ENCODE measurements at places on chromosomes 3 and 15.
A peak's percentile ranks its signal among the peaks of the same experiment; 100 is the strongest.

DNA sequence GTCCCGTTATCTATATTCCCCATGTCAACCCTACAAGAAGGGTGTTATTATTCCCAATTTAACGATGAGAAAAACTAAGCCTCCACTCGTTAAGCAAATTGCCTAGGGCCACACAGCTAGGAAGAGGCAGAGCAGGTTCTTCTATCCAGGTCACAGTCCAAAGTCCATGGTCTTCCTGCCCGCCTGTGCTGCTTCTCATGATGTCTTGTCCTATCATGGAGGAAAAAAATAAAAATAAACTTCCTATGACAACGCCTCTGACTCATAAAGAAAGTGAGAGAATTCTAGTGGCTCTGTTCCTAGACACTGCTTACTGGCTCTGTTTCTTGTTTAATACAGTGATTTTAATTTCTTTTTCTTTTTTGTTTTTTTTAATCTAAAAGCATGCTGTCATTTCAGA lies 9.7 kb downstream of the COL8A1 start:
- DNase-seq, result no peak

DNA sequence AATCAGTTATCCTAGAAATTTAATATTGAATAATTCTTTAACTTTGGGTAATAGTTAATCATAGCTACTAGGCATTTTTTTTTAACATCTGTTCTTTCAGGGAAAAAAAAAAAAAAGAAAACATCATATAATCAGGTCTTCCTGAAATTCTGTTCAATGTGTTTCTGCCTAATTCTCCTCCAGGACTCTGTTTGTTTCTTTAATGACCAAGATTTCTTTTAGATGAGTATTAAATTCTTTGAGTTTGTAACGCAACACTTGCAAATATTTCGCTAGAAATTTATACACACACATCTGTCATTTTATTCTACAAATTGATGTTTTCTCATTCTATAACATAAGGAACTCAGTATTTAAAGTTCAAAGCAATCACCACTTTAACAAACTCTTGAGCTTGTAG lies 56.7 kb downstream of the ALCAM start:
- no peak for DNase-seq

DNA sequence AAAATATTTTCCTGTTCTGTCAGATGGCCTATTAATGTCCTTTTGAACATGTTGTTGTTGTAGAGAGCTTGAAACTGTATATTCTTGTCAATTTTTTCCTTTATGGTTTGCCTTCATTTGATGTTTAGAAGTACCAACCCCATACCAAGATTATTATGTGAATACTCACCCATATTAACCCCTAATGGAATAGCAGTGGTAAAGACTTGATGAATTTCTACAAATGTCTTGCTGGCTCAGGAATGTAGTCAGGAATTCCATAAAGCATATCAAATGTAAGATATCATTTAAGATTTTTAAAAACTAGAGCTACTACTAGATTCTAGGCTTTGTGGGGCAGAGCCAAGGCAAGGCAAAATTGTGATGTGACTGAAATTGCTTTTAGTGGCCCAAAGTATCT lies 30.0 kb downstream of the MYO5A start:
- no peak for DNase-seq

DNA sequence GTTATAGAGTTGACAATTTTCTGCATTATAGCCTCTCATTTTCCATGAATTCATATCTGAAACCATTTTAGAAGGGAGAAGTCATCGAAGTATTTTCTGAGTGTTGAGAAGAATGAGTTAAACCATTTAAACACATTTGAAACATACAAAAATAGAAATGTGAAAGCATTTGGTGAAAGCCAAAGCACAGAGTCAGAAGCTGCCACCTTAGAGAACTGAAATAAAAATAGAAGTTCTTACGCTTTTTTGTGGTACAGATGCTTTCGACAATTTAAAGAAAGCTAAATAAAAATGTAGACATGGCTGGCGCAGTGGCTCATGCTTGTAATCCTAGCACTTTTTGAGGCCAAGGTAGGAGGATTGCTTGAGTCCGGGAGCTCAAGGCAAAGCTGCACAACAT lies 9.0 kb downstream of the FANCD2OS start:
- no peak for DNase-seq

- no peak for DNase-seq
Measured at GRCh38 chr15:60076045-60076444, 71.9 kb downstream of the FOXB1 start.

DNA sequence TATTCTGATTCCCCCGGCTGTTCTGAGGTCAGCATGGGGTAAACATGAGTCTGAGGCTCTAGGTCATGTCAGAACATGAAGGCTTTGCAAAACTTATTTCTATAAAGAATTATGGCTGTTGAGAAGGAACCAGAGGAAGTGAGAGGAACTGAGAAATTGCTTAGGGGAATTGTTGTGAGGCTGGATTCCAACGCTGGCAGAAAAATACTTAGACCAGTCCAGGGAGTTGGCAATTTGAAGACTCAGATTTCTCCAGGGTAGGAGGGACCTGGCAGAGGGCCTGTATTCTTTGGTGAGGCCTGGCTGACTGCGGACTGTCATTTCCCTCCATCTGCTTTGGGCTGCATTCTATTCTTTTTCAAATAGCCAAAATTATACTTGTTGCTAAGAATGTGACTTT lies 155.5 kb downstream of the PLD1 start:
- DNase-seq, result no peak

DNA sequence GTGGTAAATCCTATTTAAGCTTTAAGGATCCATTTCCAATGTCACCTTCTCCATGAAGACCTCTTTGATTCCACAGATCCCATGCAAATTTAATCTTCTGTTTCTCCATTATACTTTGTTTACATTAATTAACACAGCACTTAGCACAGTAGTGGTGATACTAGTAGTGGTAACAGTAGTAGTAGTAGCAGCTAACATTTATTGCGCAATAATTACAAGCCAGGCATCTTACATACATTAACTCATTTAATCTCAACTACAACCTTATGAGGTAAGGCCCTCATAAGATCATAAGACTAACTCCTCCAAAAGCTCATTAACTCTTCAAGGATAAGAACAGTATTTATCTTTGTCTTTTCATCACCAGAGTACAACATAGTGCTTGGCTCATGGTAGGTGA lies 54.8 kb upstream of the FSIP1 start:
- no peak for DNase-seq

DNA sequence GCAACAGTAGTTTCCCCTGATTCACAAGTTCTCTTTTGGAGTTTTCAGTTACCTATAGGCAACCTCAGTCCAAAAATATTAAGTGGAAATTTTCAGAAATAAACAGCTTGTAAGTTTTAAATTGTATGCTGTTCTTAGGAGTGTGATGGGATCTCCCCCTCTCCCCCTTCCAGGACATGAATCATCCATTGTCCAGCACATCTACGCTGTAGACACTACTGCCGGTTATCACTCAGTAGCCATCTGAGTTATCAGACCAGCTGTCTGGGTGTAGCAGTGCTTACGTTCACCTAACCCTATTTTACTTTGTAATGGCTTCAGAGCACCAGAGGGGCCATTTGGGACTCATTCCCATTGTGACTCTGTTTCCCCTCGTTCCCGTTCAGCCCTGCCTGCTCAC lies 96.7 kb upstream of the PLXNA1 start:
- no peak for DNase-seq

- peak; percentile 85 for DNase-seq
Measured at GRCh38 chr3:112132975-112133448, at the start of gene GCSAM. GCSAM (minus strand) TSS chr3:112133248; CDS start chr3:112133120, 128 bp downstream.

DNA sequence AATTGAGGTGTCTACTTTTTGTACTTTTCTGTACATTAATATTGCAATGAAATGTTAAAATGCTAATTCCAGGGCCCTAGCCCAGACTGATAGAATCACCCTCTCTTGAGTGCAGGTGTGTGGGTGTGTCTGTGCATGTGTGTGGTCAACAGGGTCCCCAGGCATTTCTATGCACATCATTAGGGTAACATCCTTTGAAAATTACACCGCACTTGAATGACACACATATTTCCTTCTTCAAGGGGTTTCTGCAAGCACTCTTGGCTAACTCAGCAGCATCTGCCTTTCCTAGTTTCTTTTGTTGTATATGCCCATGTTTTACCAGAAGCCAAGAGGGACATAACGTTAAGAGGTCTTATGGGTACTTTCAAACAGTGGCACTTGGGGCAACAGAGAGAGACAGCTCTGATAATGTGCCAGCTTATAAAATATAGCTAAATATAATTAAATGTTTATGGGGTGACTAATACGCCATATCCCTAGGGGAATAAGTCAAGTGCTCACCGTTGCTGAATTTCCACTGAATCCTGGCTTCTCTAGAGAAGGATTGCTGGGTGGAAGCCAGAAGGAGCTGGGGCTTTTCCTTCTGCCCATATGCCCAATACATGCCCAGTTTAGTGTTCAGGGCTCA lies 54.5 kb upstream of the LRIG1 start:
- DNase-seq, result no peak

DNA sequence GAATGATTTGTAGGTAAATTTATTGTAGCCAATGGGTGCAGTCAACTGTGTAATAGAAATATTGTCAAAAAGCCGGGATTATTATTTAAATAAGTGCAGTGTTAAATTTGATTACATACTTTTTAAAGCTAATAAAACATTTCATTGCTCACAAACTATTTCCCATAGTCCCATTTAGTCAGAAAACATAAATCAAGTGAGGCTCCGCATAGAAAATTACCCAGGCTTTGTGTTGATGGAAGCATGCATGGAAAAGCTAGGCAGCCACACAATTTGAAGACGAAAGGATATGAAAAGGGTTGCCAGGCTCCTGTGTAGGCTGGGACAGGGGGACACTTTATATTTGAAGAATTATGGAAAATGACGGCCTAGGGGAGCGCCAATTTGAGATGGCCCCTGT lies 82.3 kb downstream of the LRTM1 start:
- no peak for DNase-seq

- DNase-seq, result no peak
Measured at GRCh38 chr15:53400986-53401385, 358.5 kb downstream of the WDR72 start.

DNA sequence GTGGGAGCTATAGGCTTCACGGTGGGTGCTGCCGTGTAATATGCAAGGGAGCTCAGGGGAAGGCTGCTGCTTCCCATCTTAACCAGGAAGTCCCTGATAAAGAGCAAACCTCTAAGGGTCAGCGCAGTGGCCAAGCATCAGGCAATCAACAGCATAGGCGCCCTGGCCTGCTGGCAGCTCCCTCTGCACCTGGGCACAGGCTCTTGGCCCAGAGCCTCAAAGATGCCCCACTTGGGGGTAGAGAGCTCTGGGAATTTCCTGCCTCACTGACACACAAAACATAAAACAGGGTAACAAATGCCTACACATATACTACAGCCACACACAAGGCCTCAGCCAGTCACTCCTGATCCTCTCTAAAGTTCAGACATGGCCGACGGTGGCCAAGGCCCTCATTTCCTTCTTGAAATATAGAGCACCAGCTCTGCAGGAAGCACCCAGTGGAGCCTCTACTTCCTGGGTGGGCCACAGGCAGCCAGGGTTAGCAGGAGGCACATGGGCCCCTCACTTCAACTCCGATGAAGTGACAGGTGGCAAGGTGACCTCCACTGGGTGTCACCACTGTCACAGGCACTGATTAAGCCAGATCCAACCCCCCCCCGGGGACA lies 20.5 kb downstream of the SLC41A3 start:
- DNase-seq, result no peak

DNA sequence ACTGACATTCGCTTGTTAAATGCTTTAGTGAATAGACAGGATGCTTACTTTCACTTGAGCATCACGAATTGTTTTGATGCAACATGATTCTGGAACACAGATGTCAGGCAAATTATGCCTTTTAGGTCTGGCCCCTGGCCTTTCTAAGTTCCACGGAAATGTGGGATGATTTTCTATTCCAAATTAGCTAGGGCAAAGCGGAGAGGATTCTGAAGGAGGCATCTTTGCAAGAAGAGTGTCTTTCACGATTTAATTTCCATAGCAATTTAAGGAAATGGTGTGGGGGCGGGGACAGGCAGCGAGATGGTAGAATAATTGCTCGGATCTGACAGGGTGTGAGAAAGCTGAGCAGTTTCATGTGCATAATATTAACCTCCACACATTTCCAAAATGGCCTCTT lies 238.5 kb upstream of the KCNMB2 start:
- no peak for DNase-seq

GRCh38 chr3:14685179-14685578 lies 10.2 kb downstream of the C3orf20 start:
- DNase-seq, result no peak

- no peak for DNase-seq
Measured at GRCh38 chr3:104359546-104359945, 1007.2 kb upstream of the ALCAM start.

DNA sequence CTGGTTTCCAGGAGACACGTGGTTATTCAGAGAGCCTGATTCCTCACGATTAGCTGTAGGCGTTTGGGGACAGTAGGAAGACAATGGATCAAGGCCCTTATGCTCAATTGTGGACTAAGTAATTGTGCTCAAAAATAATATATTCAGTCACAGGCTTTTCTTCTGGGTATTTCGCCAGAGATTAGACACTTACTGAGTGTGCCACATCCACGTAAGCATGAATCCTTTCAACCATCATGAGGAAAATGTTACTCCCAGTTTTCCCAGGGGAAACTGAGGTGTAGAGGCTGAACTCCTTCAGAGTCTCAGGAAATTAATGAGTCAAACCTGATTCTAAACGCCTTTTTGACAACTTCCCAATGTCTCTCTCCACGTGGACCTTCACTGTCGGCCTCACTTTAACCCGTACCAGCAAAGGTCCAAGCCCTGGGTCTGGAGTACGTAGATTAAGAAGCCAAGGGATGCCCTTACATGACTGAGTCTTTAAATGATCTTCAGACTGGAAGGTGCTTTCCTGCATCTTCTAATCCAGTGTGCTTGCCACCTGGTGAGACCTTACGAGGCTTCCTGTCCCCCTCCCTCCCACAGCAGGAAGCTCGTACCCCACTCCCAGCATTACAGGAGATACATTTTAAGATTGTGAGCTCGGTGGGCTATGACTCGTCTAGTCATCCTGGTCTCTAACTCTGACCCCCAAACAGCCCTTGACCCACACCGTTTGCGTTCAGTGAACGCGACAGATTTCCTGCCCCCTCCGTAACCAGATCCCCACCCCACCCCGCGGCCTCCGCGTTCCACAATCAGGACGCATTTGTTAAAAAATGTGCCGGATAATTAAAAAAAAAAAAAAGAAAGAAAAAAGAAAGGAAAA lies 1.7 kb downstream of the PKM start:
- DNase-seq, result peak; percentile 49

- no peak for DNase-seq
Measured at GRCh38 chr15:82805994-82806406, at the start of gene FSD2. FSD2 (minus strand) TSS chr15:82806069; CDS start chr15:82787390, 18,679 bp downstream.

DNA sequence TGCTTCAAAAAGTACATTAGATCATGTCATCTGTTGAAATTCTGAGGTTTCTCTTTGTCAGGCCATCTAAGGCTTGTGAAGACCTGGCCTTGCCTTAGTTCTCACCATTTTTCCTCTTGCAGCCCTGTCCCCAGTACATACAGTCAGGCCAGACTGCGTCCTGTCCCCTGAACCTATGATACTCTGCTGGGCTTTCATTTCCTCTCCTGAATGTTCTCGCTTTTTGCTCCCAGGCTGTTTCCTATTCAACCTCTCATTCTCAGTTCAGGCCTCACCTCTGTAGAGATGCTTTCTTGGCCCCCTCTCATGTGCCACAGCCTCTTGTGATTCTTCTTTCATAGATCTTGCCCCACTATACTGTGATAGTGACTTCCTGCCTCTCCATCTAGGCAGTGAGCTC lies 648.8 kb upstream of the KCNMB2 start:
- no peak for DNase-seq

GRCh38 chr3:19476281-19476680 lies 328.0 kb downstream of the KCNH8 start:
- DNase-seq, result no peak

GRCh38 chr3:122390665-122391064 lies 6.7 kb downstream of the FAM162A start:
- DNase-seq, result no peak
